ENCODE measurements at places on chromosomes 12 and 14.

DNA sequence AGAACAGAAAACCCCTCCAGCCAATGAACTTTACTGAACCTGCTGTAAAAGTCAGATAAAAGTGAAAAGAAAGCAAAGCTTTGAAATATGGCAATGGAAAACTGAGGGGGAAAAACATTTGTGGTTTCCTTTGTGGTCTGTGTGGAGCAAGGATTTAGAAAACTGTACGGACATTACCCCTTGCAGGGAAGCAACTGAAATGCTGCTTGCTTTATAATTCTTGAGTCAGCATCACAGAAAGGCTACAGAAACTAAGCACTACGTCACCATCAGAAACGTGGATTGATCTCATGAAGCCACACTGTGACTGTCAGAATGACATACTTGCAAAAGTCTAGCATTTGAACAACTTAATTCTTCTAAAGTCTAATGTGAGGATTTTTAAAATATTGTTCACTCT is 2.4 kb upstream of the KCNC2 start:
- no peak for DNase-seq

DNA sequence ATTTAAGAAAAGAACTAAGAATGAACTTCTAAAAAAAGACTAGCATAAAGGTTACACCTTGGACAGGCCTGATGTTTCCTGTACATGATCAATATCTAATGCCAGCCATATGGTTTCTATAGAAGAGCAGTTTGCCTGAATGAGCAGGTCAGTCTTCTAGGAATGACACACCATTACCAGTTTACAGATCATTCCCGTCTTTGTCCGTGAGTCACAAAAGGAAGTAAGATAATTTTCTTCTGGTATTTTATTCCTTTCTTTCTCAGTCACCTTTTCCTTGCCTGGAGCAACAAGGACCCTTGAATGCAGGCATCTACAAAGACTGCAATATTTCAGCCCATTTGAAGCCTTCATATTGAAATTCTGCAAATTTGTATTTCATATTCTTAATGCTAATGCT is 44.6 kb upstream of the CNTN1 start:
- no peak for DNase-seq

DNA sequence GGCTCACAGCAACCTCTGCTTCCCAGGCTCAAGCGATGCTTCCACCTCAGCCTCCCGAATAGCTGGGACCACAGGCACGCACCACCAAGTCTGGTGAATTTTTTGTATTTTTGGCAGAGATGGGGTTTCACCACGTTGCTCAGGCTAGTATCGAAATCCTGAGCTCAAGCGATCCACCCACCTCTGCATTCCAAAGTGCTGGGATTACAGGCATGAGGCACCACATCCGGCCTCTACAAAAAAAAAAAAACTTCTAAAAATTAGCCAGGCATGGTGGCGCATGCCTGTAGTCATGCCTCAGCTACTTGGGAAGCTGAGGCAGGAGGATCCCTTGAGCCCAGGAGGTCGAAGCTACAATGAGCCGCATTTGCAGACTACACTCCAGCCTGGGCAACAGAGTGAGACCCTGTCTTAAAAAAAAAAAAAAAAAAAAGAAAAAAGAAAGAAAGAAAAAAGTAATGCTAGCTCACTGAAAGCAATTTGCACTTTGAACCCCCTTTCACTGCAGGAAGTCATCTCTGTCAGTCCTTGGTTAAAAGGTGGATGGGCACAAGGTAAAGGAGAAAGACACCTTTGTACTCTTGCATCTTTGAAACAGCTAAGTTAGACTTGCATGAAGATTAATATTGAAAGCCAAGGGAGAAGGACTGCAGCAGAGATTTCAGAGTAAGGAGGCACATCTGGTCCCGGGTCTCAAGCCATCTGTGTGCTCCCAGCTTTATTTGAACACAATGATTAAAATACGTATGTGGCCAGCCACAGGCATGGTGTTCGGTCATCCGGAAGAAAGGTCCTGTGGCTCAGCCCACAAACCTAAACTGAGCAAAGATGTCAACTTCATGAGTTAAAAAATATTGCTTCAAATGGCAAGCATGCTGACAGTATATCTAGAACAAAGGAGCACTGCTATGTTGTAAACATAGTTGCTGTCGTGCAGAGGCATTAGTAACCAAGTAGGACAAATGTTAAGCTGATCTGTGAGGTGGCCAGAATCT is 103.8 kb upstream of the HMGA2 start:
- no peak for DNase-seq

DNA sequence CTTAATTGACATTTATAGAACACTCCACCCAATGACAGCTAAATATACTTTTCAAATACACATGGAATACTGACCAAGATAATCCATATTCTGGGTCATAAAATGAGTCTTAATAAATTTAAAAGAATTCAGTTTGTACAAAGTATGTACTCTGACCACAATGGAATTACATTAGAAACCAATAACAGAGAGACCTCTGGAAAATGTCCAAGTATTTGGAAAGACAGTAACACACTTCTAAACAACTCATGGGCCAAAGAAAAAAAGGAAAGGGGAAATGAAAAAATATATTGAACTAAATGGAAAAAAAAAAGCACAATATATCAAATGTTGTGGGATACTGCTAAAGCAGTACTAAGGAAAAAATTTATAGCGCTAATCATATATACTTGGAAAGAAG is 52.0 kb downstream of the CRACR2A start:
- DNase-seq = no peak

- DNase-seq = no peak
Observed at GRCh38 chr14:31068235-31068634, 42.1 kb upstream of the STRN3 start.

GRCh38 chr14:92863286-92864080 is 59.5 kb upstream of the CHGA start:
- DNase-seq = no peak

DNA sequence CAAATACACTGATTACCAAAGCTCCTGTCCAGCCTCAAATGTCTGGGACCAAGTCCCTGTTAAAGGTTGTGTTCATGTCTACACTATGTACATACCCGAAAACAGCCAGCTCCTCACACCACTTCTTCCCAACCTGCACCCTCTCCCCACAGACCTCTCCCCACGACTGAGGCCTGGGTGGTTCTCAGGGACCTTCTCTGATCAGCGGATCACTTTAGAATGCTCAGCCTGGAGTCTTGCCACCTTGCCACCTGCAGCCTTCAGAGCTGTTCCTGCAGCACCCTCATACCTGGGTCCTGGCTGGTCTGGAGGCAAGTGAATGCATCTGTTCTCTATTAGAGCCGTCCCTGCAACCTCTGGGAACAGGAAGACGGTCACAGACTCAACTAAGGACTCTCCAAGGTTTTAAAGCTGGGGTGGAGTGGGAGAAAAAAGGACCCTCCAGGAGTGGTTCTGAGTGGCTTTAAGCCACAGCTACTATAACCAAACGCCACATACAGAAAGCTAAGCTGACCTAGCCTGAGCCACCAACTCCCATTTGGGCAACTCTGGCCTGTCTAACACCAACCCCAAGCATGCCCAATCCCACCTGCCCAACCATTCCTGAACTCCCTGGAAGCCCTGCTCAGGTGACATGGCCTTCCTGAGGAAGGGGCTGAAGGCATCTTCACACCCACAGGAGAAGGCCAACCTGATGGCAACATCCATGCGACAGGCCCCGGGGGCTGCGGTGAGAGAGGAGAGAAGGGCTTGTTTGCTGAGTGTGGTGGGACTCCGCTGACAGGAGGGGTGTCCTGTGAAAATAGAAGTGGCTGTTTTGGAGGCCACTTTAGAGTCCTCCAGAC is 8.6 kb downstream of the KRT2 start:
- DNase-seq = no peak

- no peak for DNase-seq
Observed at GRCh38 chr14:61866932-61867920, 105.0 kb downstream of the SNAPC1 start.

All from stimulated activated CD8-positive, alpha-beta memory T cell treated with anti-CD3 and anti-CD28 coated beads, Interleukin-15, amount 100 ng/mL, for 48 hours (primary cell).